Left lung (tissue), 14 donors: ENCODE measurements at places on chromosomes 1 and 21. TPM values are rescaled to one million over a fixed set of nuclear protein-coding genes. Genes with fewer than 3 reads are reported as not detected.

DNA sequence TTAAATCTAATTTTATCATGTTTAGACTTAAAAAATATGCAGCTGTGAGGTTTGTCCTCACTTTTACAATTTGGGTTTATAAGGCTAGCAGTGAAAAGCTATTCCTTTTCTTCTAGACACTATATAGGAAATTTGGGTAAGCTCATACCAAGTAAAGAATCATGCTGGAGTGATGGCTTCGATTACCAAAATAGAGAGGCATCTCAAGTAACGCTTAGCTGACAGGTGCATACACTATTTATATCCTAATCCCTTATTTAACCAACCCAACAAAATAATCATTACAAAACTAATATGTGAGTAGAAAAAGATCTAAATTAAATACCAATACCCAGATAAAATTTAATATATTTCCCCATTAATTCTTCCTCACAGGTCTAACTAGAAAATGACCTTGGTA, 193.2 kb downstream of the LHX8 start:
- DNase-seq, result no peak

RXRG gene
- 12.3 TPM for polyA plus RNA-seq

SERINC2 gene
- polyA plus RNA-seq, result 15.6 TPM

GRCh38 chr1:232352366-232352765, 277.6 kb downstream of the SIPA1L2 start:
- no peak for DNase-seq

- DNase-seq, result no peak
Observed at GRCh38 chr1:230458509-230458908, 32.4 kb upstream of the PGBD5 start.
